ENCODE measurements at places on chromosomes 6 and 20.

DNA sequence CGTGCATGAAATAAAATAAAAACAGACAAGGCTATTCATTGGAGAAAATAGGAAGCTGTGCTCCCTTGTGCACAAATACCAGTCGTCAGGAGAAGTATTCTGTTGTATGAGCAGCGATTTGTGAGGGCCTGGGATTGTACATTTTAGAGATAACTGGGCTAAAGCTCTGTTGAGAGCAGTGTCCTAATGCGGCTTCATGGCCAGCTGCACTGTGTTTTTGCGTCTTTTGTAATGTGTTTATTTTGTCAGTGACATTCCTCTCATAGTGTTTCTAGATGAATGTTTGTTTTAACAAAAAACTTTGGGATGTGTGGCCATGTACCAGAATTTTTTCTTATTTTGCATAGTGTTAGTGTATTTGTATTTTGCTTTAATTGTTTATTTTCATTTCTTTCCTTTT lies 14.8 kb downstream of the ERMARD start:
- DNase-seq = peak; percentile 60

- peak; percentile 55 for DNase-seq
Observed at GRCh38 chr20:6122873-6123648, at the start of gene FERMT1. Gene FERMT1 (minus strand): TSS chr20:6123030. CDS start chr20:6119554, 3,476 bp downstream.

DNA sequence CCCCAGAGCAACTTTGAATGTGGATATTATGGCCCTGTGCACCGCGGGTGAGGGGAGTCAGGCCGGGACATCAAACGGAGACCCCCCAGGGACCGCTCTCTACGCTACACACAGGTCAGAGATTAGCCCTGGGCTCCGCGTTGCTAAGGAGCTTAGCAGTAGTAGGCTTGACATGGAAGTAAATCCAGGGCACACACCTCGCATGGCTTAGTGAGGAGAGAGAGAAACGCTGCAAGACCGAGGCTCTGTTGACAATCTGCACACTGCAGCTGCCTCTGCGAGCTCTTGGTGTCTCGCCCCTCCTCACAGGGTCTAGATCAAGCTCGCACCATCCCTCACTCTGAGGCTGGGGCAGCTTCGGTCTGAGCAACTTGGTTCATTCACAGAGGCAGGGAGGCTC lies 116.1 kb upstream of the CDH4 start:
- no peak for DNase-seq

DNA sequence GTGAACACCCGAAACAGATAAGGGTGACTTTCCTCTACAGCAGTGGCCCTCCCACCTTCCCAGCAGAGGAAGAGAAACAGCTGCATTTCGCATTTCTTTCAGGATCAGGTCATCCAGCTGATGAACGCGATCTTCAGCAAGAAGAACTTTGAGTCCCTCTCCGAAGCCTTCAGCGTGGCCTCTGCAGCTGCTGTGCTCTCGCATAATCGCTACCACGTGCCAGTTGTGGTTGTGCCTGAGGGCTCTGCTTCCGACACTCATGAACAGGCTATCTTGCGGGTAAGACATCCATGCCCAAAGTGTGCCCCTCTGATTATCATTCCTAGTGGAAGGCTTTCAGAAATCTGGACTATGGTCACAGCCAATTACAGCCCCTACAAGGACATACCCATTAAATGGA lies 27.8 kb upstream of the MROH8 start:
- DNase-seq = no peak

DNA sequence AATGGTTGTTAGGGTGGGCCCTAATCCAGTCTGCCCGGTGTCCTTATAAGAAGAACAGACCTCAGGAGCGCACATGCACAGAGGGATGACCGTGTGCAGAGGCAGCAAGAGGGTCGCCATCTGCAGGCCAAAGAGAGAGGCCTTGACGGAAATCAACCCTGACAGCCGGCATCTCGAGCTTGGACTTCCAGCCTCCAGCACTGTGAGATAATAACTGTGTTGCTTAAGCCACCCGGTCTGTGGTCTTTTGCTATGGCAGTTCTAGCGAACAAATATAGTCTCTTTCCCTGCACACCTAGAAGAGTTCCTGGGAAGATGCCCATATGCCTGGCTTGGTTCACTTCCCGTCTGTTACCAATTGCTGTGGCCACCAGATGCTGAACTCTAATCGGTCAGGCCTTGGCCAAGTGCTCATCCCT lies 35.3 kb upstream of the PTGIS start:
- peak; percentile 53 for DNase-seq

DNA sequence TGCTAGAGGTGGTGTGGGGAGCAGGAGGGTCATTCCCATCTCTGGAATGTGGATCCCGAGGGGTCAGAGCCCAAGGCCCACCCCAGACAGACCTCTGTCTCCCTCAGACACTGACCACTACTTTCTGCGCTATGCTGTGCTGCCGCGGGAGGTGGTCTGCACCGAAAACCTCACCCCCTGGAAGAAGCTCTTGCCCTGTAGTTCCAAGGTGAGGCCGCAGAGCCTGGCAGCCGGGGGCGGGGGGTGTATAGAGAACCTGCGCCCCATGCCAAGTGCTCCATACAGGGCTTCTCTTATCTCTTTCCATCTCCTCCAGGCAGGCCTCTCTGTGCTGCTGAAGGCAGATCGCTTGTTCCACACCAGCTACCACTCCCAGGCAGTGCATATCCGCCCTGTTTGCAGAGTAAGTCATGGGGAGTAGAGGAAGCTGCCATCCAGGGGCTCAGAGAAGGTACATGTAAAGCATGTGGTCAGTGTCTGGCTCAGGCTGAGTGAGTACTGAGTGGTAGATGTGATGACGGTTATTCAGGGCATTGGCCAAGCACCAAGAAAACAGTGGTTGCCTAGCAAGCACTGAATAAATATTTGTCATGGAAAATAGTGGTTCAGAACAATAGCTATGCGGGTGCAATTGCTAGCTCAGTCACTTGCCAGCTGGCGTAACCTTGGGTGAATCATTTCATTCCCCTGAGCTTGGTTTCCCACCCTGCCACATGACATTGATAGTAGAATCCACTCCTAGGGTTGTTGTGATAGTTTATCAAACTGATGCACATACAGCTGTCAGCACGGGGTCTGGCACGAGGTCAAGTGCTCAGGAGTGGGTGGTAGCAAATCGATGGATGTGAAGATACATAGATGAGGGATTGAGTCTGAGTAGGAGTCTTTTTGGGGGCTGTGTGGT lies 3.5 kb downstream of the PIGT start:
- peak; percentile 43 for DNase-seq

- no peak for DNase-seq
Observed at GRCh38 chr20:9236458-9236857, 167.6 kb downstream of the PLCB4 start.

DNA sequence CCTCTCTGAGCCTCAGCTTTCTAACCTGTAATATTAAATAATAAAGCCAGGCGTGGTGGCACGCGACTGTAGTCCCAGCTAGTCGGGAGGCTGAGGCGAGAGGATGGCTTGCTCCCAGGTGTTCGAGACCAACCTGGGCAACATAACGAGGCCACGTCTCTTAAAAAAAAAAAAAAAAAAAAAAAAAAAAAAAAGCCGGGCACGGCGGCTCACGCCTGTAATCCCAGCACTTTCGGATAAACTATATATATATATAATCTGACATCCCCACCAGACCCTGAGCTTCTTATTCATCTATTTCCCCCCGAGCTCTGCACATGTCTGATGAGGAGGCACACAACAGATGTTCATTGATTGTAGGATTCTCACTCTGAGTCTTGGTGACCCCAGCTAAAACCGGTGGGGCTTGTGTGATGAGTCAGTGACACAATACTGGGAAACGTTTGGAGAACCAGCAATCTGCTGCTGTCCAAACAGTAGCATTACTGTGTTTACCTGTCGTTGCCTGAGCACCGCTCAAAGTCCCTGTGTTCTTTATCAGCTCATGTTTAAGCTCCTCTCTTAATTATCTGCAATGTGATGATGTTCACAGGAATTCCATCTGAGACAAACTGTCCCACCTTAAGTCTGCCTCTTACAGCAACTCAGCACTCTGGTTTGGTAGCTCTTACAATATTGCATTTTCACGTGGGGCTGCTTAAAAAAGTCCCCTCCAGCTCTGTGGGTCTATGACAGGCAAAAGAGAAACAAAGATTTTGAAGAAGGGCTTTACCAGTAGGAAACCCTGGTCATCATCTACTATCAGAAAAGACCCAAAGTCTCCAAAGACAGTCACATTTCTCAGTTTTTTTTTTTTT lies 1.0 kb upstream of the SPATA2 start:
- peak; percentile 55 for DNase-seq

DNA sequence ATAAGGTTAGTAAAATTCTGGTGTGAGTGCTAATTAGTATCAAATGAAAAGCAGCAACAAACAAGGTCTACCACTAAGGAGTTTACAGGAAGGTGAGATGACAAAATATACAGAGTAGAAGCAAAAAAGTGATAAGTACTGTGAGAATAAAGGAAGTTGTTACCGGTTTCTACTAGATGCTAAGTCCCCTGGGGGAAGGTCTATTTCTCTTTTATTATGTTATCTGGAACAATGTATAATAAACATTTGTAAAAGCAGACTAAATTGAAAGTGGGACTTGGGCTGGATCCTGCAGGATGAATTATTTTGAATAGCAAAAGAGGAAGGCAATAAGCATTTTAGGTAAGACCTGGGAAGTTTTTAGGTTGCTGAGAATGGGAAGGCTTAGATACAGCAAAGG lies 158.7 kb upstream of the SLC22A16 start:
- no peak for DNase-seq

DNA sequence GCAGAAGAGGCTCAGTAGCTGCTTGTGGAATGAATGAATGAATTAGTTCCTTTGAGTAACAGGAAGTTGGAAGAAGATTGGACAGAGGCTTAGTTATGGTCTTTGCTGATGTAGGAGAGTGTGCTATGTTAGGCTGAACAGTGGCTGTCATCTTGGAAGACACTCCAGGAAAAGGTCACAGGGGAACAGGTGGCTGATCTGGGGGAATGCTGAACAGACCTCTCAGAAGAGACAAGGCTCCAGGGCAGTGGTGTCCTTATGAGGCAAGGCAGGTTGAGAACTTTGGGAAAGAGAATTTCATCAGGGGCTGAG lies 62.3 kb downstream of the UTRN start:
- no peak for DNase-seq

GRCh38 chr6:104566411-104566810 lies 293.3 kb downstream of the HACE1 start:
- peak; percentile 30 for DNase-seq

DNA sequence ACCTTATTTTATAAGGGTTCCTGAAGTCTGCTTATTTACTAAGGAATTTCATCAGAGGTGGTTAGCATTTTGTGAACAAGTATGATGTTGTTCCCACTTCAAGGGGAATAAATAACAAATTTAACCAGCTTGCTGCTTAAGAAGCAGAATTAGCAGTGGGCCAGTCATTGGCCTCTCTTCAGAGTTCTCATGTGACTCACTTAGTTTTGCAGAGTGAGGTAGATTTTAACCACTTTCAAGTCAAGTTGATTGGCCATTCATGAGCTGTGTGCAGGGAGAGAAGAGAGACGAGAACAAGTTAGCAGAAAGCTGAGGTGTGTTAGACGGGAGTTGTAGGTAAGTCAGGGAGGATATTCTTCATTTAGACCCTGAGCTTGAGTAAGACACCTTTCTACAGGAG lies 18.1 kb downstream of the TOP1 start:
- peak; percentile 31 for DNase-seq

GRCh38 chr6:165298402-165298801 lies 11.0 kb downstream of the C6orf118 start:
- DNase-seq = no peak

DNA sequence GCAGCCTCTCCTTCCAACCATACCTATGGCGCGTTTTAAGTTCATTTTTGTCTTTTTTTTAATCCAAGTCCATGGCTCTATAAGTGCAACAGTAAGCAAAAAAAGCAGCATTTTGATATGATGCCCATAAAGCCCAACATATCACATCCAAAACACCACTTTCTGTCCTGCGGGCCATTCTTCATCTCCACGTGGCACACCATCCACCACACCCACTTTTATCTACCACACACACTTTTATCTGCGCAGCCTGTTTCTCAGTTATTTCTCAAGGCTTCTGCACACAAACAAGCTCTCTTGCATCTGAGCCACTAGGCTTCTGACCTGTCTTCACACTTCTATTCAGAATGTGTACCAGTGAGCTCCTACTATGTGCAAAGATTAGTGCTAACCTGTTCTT lies 5.3 kb downstream of the GCLC start:
- DNase-seq = no peak

DNA sequence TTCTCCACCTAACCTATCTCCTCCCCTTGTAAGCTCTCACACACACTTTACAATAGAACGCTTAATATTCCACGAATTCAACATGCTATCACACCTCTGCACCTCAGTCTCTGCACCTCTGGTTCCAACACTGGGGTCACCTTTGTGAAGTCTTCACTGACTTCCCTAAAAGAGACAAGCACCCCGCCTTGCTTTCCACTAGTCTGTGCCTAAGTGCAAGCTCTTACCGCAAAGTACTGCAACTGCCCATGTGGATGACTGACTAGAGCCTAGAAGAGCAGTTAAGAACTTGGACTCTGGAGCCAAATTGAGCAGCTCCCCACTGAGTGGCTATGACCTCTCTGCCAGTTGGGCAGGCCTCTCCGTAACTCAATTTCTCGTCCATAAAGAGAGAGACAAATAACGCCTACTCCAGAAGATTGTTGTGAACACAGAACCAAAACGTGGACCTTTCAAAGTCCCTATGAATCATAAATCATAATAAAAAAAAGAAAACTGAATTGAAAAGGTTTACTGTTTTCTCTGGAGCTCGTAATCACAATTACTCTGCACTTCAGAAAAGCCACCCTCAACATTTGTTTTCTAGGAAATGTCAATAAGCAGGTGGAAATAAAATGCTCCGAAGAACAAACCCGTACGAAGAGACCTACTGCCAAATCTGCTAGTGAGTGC lies 1.2 kb downstream of the IFNGR1 start:
- DNase-seq = peak; percentile 47

DNA sequence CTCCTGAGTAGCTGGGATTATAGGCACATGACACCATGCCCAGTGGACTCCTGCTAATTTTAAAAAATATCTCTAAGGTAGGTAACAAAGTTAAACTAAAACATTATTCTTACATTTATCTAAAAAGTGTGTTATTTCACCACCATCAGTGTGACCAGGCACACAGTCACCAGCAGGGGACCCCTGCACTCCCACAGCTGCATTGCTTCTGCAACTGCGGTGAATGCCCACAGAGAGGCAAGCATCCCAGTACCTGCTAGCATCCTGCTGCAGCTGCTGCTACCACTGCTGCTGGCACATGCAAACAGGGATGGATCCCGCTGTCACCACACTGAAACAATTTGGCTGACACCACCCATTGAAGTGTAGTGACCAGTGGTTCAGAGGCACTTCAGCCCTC lies 21.9 kb upstream of the EPB41L2 start:
- no peak for DNase-seq

GRCh38 chr6:135826236-135826804 lies 25.2 kb upstream of the PDE7B start:
- DNase-seq = no peak

DNA sequence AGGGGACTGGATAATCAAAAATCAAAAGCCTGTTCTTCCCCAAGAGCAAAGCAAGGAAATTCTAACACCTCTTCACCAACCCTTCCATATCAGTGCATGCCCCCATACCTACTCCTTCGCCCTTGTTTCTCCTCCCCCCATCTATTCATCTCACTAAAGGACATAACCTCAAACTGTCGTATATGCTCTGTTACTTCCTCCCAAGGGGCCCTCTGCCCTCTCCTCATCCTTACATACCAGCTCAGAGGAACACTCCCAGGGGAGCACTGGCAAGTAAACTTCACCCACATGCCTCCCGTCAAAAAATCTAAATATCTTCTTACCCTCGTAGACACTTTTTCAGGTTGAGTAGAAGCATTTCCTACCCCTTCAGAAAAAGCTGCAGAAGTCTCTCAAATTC lies 9.4 kb upstream of the ADTRP start:
- no peak for DNase-seq
